ENCODE measurements at places on chromosomes 3 and 15. TPM values are rescaled to one million over a fixed set of nuclear protein-coding genes. Genes with fewer than 3 reads are reported as not detected.

Gene MYEF2
- total RNA-seq: 126 TPM

- H3K27me3 ChIP-seq: peaks cover 22% of the 10 kb centered on the region
- H3K4me1 ChIP-seq: no peaks in the 10 kb centered on the region
- H3K4me3 ChIP-seq: no peak overlapping the region
These were observed 17.8 kb upstream of the SCAMP5 start for GRCh38 chr15:74977599-74977998.

- no peak overlapping the region for H3K4me3 ChIP-seq
- H3K27ac ChIP-seq: no peak overlapping the region
- H3K4me1 ChIP-seq: no peaks in the 10 kb centered on the region
- peaks cover 68% of the 10 kb centered on the region for H3K27me3 ChIP-seq
These were observed 8.0 kb upstream of the CTXND1 start for GRCh38 chr15:80259942-80260510.

Gene TP63
- total RNA-seq: 1.6 TPM

DNA sequence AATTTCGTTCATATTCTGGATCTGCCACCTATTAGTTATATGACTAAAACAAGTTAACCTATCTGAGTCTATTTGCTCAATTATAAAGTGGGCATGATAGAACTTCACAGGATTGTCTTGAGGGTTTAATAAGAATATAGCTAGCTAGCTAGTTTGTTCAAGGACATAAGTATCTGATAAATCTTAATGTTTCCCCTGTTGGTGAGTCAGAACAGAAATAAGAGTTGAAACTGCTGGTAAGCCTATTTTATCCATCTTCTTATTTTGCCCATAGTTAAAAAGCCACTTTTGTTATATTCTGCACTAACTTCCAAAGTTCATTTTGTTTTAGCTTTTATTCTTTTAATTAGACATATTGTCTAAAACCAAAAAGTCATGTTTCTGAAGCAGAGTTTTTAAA lies 9.4 kb downstream of the SELENOT start:
- no peak overlapping the region for H3K4me3 ChIP-seq
- H3K36me3 ChIP-seq: peaks cover 24% of the 10 kb centered on the region
- peaks cover 5% of the 10 kb centered on the region for H3K4me1 ChIP-seq
- no peak overlapping the region for H3K27ac ChIP-seq

Gene GOLGA8H
- total RNA-seq: 0.34 TPM

Data from progenitor cell of endocrine pancreas (in vitro differentiated cells).